ENCODE measurements at places on chromosomes 5 and 9. TPM values are rescaled to one million over a fixed set of nuclear protein-coding genes. Genes with fewer than 3 reads are reported as not detected.

The KLF9 gene
- total RNA-seq, result 0.35 TPM

The GIN1 gene
- 1.4 TPM for total RNA-seq

The TRIP13 gene
- 32.6 TPM for total RNA-seq

The NMUR2 gene
- total RNA-seq, result 6.4 TPM

The PIP5K1B gene
- not detected for total RNA-seq

The TTC39B gene
- total RNA-seq, result 8.0 TPM

The FOXD4L4 gene
- total RNA-seq, result not detected

The CTSV gene
- total RNA-seq, result 3.0 TPM

The C7 gene
- not detected for total RNA-seq

The TLR4 gene
- 5.9 TPM for total RNA-seq

The ZBTB26 gene
- 0.17 TPM for total RNA-seq

The CTXN3 gene
- not detected for total RNA-seq

The PCDHGA7 gene
- total RNA-seq, result not detected

Measured in Caki2 (cell line).